T-helper 17 cell (primary cell): ENCODE measurements at places on chromosomes 4 and X.

DNA sequence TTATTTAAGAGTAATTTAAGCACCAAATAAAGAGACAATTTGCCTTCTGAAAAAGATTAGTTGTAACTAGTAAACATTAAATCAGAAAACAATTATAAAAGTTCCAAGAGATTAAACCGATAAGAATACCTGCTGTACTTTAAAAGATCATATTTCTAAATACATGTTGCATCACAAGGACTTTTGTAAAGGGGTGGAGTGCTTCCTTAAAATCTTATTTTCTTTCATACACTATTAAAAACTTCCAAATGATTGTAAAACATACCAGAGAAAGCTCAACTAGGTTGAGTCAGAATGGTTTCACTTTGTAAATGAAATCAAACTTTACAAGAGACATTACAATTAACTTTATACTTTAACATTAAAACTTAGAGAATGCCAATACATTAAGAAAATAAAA is 41.8 kb downstream of the ACSL4 start:
- H3K4me1 ChIP-seq, result peaks cover 5% of the 10 kb centered on the region
- H3K4me3 ChIP-seq, result no peak overlapping the region
- H3K27ac ChIP-seq, result no peak overlapping the region
- H3K27me3 ChIP-seq, result no peaks in the 10 kb centered on the region
- no peaks in the 10 kb centered on the region for H3K36me3 ChIP-seq

- no peaks in the 10 kb centered on the region for H3K36me3 ChIP-seq
- H3K27ac ChIP-seq, result no peak overlapping the region
- no peaks in the 10 kb centered on the region for H3K27me3 ChIP-seq
Measured at GRCh38 chr4:62366939-62367338, 1166.8 kb downstream of the ADGRL3 start.

DNA sequence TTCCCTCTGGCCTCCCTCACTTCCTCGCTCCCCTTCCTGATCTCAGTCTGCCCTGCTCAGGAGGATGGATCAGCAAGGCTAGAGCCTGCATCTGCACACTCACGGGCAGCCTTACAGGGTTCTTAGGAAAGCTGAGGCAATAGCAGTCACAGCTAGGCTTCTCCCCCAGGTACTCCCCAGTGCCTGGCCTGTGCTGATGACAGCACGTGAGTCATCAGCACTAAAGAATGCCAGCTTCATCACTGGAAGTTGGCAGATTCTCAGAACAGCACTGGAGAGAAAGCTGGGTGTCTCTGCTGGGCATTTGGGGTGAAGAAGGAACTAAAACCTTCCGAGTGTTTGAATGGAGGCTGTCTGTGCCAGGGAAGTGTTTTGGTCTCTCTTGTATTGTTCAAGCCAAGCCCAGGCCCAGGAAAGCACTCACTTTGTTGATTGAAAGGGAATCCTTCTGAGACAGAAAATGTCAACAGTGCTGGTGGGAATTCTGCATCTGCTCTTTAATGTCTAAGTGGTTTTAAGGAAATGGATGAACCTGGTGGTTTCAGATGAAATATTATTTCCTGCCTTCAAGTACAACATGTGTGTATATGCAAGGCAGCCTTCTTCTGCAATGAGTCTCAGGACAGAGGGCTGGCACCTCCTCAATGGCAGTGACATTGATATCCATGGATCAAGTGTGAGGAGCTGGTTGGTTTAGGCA is 73.0 kb upstream of the SCOC start:
- H3K27me3 ChIP-seq, result peaks cover 45% of the 10 kb centered on the region
- peaks cover 3% of the 10 kb centered on the region for H3K4me1 ChIP-seq
- DNase-seq, result no peak
- H3K4me3 ChIP-seq, result no peak overlapping the region
- H3K27ac ChIP-seq, result no peak overlapping the region

DNA sequence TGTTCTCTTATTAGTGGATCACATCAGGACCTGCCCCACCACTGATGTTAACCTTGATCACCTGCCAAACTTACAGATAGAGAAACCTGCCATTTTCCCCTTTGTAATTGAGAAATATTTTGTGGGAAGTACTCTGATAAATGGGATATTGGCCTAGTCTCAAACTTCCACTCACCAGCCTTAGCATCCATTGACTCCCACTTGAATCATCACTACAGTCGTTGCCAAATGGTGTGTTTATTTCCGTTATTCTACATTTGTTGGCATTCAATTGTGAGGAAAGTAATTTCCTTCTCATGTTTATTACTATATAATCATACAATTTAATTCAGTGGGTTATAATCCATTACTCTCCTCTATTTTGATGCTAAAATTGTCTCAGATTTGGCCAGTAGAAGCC is 156.4 kb upstream of the CXCL13 start:
- no peak overlapping the region for H3K4me3 ChIP-seq
- no peaks in the 10 kb centered on the region for H3K4me1 ChIP-seq
- no peak overlapping the region for H3K27ac ChIP-seq
- DNase-seq, result no peak

- H3K27me3 ChIP-seq, result peaks cover 22% of the 10 kb centered on the region
- no peak overlapping the region for H3K4me3 ChIP-seq
- DNase-seq, result no peak
- H3K36me3 ChIP-seq, result peaks cover 2% of the 10 kb centered on the region
- H3K4me1 ChIP-seq, result no peaks in the 10 kb centered on the region
- H3K27ac ChIP-seq, result no peak overlapping the region
Measured at GRCh38 chr4:113344100-113344499, 294.6 kb downstream of the ANK2 start.

DNA sequence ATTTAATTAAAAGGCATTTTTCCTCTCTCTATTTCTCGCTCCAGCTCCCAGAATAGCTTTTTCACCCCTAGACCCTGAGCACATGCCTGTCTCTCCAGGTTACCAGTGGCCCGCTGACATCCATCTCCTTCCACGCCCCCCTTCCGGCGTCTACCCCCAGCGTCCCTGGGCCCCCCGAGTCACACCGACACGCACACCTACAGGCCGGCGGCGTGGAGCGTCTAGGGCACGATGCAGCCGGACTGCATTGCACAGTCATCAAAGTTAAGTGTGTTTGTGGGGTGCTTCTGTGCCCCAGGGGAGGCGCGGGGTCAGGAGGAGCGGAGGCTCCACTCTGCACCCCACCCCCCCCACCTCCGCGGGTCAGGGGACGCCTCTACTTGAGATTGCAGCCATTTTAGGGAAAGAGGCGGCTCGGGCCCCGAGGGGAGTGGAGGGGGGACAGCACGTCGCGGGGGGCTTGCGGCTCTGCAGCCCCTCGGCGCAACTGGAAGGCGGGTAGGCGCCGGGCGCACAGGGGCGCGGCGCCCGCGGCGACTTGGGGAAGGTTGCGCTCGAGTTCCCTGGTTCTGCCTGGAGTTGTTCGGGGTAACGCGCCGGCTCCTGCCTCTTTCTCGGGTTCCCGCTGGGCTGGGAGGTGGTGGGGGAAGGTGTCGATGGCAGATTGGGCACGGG is 112.7 kb downstream of the DHX15 start:
- peaks cover 61% of the 10 kb centered on the region for H3K27me3 ChIP-seq
- peak overlapping the region; percentile 92 for H3K4me3 ChIP-seq
- peak overlapping the region; percentile 87 for H3K27ac ChIP-seq
- DNase-seq, result no peak
- H3K4me1 ChIP-seq, result peaks cover 39% of the 10 kb centered on the region
